ENCODE measurements at places on chromosomes 12 and 14. TPM values are rescaled to one million over a fixed set of nuclear protein-coding genes. Genes with fewer than 3 reads are reported as not detected.

DNA sequence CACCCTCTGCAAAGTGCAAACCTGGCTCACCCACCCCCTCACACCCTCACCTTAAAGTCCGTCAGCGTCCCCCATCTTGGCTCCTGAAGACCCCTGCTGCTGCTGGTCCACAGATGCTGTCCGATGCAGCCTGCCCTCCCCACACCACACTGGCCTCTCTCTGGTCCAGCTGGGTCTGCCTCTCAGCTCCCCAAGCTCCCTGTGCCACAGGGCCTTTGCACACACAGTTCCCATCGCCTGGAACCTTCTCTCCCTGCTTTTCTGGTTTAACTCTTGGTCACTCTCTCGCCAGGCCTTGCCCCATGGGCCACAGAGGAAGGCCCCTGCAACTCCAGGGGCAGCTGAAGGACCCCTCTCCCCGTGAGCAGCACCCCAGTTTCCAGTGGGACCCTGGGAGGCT is 44.9 kb downstream of the TESC start:
- DNase-seq, result no peak

GRCh38 chr12:92464911-92465310 is 237.9 kb upstream of the PLEKHG7 start:
- DNase-seq, result no peak

GRCh38 chr12:114241973-114242434 is 163.9 kb downstream of the TBX5 start:
- peak; percentile 58 for DNase-seq

DNA sequence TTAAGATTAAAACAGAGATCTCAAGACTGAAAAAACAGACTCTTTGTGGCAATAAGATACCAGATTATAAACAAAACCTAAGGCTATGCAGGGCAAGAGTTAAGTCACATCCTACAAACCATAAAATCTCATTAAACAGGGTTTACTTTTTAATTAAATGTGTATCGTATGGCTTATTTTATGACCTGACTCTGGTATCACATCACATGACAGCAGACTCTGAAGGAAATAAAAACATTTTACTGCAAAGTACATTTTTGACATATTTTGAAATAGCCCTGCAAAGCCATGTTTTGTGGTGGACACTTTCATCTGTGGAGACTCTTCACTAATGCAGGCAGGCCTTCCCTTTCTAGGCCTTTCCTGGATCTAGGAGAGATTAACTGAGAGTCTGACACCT is 327.6 kb upstream of the CLEC14A start:
- DNase-seq, result no peak

- no peak for DNase-seq
Observed at GRCh38 chr14:61344437-61345150, 23.2 kb downstream of the PRKCH start.

DNA sequence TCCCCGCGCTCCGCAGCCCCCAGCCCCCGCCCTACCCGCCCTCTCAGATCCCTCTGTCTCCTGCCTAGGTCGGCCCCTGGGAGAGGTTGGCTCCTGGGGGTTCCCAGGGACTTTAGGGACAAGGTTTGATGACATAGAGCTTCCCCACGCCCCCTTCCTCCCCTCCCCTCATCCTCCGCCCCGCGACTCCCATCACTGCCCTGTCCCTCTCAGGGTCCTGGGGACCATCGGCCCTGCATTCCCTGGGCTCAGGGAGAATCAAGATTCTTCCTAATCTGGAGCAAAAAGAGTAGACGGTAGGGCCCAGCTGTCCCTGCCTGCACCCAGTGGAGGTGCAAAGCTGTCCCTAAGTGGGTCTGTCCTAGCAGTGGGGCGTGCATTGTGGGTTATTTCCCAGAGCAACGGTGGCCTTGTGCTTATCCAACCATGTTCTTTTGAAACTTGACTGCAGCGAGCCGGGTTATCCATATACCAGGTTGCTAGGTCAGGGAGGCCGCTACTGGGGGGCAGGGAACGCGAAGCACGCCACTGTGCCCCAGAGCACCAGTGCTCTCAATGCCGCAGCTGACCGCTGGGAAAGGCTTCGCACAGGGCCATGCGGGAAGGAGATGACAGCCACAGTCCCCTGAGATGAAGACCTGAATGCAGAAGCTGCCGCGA is 124.4 kb upstream of the PRMT8 start:
- DNase-seq, result no peak

GRCh38 chr12:90965204-90965603 is 10.2 kb upstream of the CCER1 start:
- no peak for DNase-seq

The MUCL1 gene
- not detected for total RNA-seq

GRCh38 chr14:59538936-59539335 is 37.7 kb downstream of the CCDC175 start:
- DNase-seq, result no peak

DNA sequence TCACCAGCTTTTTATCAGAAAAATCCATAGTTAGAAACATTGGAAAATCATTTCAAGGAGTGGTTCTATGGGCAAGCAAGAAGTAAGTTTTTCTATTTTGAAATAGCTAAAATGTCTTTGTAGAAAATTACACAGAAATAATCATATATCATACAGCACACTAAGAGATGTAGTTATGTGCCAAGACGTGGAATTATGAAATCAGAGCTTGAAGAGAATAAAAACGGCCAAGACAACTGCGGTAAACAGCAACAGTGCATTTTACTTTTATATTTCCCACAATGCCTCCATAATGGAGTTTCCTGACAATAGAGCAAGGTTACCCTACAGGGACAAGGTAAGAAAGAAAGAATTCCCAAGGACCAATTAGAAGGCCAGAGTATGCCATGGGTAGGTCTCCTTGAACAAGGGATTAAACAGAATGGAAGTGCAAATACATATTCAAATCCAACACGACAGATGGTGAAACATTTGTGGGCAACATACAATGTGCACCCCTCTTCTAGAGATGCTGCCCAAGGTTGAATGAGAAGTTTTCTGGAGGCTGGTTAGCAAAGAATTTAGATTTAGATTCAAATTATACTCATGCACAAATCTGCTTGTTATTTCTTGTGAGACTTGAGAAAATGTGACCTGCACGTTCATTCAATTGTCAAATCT is 76.1 kb upstream of the BTG1 start:
- no peak for DNase-seq

Measured in SK-MEL-5 (cell line).